ENCODE measurements at places on chromosomes 11 and 22. TPM values are rescaled to one million over a fixed set of nuclear protein-coding genes. Genes with fewer than 3 reads are reported as not detected.

TRABD gene
- total RNA-seq: 21.0 TPM

ADAMTS8 gene
- total RNA-seq: 0.49 TPM

OR6A2 gene
- total RNA-seq: not detected

GAS2 gene
- total RNA-seq: 0.41 TPM

KCNJ1 gene
- not detected for total RNA-seq

CUL5 gene
- 4.0 TPM for total RNA-seq

VWCE gene
- 0.50 TPM for total RNA-seq

OR8D1 gene
- not detected for total RNA-seq
